Cardiac septum (tissue), 1 donor: ENCODE measurements at places on chromosomes 1 and 21. TPM values are rescaled to one million over a fixed set of nuclear protein-coding genes. Genes with fewer than 3 reads are reported as not detected.
A peak's percentile ranks its signal among the peaks of the same experiment; 100 is the strongest.

- no peak for DNase-seq
Measured at GRCh38 chr1:30418061-30418938, 305.1 kb downstream of the MATN1 start.

DNA sequence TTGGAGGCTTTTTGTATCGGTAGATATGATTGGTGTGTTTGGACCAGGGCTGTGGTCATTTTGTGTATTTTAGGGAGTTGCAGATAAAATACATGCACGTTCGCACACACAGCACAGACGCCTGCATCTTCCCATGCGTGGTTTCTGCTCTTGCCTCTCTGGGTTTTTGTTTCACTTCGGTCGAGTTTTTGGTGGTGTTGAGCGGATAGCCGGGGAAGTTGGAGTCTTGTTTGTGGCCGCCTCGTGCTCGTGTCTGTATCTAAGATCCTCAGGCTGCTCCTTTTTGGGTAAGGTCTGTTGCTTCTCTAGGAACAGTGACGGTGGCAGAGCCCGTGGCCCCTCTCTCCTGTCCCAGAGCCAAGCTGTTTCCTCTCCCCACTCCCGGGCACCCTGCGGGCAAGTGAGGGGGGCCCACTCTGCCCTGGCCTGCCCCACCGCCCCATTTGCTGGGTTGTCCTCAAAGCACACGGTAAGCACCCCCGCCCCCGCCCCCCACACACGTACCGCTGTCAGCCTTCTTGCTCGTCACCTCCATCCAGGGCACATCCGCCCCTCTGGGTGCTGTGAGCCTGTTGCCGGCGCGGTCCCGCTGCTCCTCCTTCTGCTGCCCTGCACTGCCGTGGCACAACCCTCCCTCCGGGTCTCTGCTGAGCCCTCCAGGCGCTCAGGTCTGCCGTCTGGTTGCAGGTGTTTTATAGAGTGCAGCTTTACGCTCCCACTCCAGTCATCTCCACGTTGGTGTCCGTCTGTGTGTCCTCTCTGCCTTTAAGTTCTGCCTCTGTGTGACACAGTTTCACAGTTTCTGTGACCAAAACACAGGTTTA is 51.9 kb downstream of the AGPAT3 start:
- DNase-seq, result peak; percentile 73

- DNase-seq, result no peak
Measured at GRCh38 chr1:225870911-225871310, 11.3 kb downstream of the TMEM63A start.

DNA sequence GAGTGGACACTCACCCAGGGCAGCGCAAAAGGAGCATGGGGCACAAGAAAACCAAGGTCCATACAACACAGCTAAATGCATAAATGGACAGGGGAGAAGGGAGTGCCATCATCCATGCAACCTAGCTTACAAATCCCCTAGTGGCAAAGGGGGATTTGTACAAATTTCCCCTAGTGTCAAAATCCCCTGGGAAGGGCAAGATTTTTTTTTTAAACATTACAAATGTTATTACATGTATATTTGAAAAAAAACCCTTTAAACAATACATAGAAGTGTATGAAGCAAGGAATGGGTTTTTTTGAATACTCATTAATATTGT is 89.6 kb upstream of the IVNS1ABP start:
- DNase-seq, result no peak

GABRD gene
- 1.1 TPM for total RNA-seq

TSTD1 gene
- 12.0 TPM for total RNA-seq

DNA sequence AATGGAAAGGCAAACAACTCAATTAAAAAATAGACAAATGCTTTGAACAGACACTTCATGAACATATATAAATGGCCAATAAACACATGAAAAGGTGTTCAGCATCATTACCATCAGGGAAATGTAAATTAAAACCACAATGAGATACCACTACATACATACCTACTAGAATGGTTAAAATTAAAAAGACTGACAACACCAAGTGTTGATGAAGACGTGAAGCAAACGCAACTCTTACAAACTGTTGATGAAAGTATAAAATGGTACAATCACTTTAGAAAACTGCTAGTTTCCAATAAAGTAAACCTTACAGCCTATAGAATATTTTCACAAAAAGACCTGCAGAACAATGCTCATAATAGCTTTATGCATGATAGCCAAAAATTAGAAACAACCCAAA is 10.1 kb downstream of the EIF2B3 start:
- DNase-seq, result no peak

GRCh38 chr1:53025034-53025768 is 36.8 kb upstream of the PODN start:
- no peak for DNase-seq
